Activated gamma-delta T cell treated with Interleukin-2 at 50 U/mL for 16 hours (primary cell): ENCODE measurements at places on chromosomes 16 and 17.

DNA sequence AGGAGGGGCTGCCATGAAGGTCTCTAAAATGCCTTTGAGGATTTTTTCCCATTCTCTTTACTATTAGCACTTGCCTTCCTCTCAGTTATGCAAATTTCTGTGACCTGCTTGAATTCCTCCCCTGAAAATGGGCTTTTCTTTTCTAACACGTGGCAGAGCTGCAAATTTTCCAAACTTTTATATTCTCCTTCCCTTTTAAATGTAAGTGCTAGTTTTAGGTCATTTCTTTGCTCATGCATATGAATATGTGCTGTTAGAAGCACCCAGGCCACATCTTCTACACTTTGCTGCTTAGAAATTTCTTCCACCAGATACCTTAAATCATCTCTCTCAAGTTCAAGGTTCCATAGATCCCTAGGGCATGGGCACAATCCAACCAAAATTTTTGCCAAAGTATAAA is 11.8 kb downstream of the CLEC10A start:
- DNase-seq: no peak

DNA sequence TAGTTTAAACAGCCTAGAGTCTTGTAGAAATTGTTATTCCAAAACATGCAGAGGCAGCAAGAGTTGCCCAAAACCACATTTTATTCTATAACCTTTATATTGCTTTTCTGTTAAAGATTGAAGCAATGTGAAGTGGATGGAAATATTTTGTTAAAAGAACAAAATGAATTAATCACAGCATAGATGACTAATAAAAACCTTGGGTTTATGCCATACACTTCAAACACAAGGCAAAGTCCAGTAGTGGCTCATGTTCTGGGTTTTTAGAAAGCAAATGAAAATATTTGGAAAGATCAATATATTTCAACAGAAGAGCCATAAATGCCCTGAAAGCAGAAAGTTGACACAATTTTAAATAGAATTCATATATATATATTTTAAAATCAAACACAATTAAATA is 36.7 kb upstream of the ULK2 start:
- DNase-seq: no peak

- DNase-seq: no peak
Observed at GRCh38 chr17:29068818-29069217, 25.9 kb downstream of the PIPOX start.

DNA sequence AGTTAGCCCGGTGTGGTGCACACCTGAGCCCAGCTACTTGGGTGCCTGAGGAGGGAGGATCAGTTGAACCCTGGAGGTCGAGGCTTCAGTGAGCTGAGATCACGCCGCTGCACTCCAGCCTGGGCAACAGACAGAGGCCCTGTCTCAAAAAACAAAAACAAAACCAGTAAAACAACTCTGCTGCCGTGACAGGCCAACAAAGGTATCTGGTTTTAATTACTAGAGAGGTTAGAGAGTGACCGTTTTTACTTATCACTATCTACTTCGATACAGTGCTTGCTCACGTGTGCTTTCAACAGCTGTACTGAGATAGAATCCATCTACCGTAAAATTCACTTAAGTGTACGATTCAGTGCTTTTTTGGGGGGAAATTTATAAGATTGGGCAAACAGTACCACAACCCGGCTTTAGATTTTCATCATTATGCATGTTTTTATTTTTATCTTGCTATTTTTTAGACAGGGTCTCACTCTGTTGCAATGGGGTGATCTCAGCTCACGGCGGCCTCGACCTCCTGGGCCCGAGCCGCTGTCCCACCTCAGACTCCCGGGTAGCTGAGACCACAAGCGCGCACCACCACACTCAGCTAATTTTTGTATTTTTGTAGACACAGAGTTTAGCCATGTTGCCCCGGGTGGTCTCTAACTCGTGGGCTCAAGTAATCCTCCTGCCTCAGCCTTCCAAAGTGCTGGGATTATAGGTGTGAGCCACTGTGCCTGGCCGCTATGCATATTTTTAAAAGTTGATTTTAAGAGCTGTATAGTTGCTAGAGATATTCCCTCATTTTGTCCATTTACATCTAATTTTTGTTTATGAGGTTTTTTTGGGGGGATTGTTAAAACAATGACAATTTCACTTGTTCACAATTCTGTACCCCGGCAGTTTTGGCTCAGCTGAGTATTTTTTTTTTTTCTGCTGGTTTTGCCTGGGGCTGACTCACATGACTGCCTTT is 30.9 kb downstream of the SERPINF1 start:
- no peak for DNase-seq

- DNase-seq: no peak
Observed at GRCh38 chr17:79174905-79175856, 100.6 kb downstream of the ENGASE start.

DNA sequence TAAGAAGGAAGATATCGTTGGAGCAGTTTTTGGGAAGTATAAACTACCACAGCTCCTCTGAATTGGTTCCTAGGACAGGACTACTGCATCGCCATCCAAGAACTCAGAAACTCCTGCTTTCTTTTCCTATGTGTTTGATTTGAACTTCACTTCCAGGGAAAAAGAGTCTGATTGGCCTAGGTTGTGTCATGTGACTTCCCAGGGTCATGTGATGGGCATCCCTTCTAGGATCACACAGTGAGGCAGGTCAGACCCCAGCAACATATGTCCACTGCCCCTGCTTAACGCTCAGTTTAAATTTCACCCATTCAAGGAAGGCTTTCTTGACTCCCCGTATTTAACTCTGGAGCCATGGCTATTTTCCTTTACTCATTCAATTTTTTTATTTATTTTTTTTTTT is 445.2 kb upstream of the SALL1 start:
- no peak for DNase-seq

GRCh38 chr17:12342609-12343435 is 322.1 kb downstream of the MAP2K4 start:
- DNase-seq: no peak

DNA sequence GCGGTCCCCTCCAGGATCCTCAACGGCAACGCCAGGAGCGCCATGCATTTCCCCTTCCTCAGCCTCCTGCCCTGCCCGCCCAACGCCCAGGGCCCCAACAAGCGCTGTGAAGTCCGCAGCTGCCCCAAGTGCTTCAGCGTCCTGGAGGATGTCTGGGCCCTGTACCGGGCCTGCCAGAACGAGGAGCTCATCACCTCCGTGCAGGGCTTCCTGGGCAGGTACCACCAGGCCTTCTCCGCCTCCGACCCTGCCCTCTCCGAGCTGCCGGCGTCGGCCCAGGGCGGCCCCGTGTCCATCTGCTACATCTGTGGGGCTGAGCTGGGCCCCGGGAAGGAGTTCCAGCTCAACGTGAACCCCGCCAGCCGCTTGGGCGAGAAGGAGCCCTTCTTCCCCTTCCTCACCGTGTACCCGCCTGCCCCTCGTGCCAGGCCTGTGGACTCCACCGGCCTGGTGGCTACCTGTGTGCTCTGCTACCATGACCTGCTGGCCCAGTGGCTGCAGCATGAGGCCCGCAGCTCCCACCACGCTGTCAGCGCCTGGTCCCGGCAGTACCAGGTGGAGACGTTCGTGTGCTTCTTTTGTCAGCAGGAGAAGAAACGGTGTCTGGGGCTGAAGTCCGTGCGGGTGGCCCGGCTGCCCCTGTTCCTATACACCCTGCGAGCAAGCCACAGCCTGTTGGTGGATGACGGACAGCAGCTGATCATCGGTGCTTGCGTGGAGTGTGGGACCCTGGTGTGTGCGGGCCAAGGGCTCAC is 58.9 kb upstream of the CIBAR2 start:
- no peak for DNase-seq
